Memory B cell (primary cell): ENCODE measurements at places on chromosomes 6 and 20.

DNA sequence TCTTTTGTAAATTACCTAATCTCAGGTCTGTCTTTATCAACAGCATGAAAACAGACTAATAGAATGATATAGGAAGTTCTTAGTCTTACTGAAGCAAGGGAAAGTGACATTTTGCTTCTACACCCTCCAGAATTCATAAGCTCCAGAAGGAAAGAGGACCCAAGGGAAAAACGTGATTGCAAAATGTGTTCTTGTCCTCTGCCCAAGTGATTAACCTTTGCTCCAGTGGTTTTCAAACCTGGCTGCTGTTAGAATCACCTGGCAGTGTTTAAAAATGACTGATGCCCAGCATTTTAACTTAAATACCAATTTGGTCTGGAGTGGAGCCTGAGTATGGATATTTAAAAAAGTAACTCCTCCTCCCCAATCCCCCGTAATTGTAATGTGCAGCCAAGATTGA is 191.4 kb downstream of the SLC16A10 start:
- DNase-seq: no peak

DNA sequence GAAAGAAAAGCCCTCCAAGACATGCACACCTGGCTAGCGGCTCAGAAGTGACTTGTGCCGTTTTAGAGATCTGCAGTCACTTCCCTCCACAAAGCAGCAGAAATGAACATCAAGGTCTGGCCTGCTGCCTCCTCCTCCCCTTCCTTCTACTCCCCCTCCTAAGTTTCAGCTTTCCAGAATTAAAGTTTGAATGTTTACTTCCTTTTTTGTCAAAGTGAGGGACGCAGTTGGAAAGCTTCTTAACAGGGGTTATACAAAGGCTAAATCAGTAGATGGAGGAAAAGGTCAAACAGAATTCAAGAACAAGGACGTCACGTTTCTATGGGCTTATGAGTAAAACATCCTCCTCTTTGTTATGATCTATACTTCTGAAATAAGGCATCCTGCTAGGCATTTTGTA is 227.7 kb downstream of the SLC35F1 start:
- no peak for DNase-seq

DNA sequence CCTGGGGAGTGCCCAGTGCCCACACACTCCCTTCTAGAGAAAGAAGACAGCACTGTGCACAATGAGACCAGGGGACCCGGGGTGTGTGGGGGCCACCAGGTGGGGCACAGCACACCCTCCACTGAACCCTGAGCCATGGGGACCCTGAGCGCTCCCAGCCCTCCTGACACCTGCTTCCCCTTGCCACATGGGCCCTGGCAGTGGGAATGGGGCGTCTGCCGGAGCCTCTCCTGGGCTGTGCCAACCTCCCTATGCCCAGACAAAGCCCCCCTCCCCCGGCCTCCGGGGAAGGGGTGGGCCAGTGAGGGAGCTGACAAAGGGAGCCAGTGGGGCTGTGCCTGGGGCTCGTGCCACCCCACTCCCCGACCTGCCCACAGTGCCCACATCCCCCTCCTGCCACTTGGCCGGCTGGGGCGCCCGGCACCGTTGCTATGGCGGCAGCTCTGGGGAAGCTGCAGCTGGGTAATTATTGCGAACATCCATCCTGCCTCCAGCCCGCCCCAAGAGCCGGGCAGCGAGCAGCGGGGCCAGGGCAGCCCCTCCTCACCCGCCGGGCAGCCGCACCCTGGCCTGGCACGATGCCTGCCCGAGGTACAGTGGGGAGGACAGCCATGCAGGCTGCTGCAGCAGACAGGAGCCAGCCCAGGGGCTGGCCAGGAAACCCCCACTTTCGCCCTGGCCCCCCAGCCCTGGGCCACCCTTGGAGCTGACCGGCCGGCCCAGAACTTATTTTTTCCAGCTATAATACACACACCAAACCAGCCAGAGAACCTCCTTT is 41.9 kb upstream of the NOL4L start:
- peak; percentile 23 for DNase-seq

- DNase-seq: no peak
Measured at GRCh38 chr6:151627689-151628444, 134.1 kb downstream of the CCDC170 start.

- DNase-seq: no peak
Measured at GRCh38 chr6:106064756-106065155, 21.4 kb upstream of the PRDM1 start.

- DNase-seq: no peak
Measured at GRCh38 chr6:88763160-88763559, 200.3 kb downstream of the RNGTT start.

GRCh38 chr6:144343701-144344428 is 58.7 kb downstream of the UTRN start:
- DNase-seq: peak; percentile 41

- no peak for DNase-seq
Measured at GRCh38 chr6:56734335-56734734, 91.6 kb upstream of the DST start.

GRCh38 chr6:98946879-98947410 is 801 bp downstream of the FBXL4 start:
- no peak for DNase-seq

DNA sequence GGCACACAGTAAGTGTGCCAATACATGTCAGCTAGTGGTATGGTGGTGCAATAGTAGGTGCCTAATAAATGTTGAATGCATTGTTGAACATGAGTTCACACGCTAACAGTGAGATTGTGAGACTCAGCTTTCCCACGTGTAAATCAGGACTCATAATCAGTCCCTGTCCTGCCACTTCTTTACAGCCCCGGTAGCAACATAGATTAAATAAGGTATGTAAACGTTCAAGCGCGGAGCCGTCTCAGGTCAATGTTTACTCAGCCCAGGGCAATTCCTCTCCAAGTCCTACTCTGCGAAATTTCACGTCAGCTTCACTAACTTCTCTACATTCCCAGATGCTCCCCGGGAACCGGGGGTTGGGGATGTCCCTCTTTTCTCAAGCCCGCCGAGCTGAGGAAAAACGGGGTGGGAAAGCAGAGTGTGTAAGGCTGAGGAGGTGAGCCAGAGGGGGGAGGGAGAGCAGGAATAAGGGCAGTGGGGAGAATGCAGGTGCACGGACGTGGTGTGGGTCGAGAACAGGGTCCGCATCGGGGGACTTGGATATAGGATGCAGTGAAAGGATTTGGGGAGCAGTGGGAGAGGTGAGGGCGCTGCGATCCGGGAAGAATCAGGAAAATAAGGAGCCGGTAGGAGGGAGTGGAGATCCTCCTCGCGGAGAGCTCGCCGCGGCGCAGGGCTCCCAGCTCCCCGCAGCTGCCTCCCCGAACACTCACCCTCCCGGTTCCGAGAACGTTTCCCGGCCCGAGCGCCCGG is 544 bp upstream of the TP53INP2 start:
- no peak for DNase-seq

DNA sequence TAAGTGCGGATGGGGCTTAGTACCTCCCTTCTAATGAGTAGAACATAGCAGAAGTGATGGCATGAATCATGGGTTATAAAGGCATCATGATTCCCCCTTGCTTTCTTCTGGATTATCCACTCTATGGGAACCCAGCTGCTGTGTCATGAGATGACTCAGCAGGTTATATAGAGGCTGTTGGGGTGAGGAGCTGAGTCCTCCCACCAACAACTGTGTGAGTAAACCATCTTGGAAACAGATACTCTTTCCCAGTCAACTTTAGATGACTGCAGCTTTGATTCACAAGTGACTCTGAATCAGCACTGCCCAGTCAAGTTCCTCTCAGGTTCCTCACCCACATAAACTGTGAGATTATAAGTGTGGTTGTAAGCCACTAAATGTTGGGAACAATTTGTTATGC is 46.3 kb downstream of the FAM83B start:
- no peak for DNase-seq

- DNase-seq: no peak
Measured at GRCh38 chr6:69705954-69706353, 90.9 kb downstream of the LMBRD1 start.

- DNase-seq: no peak
Measured at GRCh38 chr20:53751620-53752318, 158.1 kb upstream of the ZNF217 start.
